ENCODE measurements at places on chromosomes 16 and 17.

DNA sequence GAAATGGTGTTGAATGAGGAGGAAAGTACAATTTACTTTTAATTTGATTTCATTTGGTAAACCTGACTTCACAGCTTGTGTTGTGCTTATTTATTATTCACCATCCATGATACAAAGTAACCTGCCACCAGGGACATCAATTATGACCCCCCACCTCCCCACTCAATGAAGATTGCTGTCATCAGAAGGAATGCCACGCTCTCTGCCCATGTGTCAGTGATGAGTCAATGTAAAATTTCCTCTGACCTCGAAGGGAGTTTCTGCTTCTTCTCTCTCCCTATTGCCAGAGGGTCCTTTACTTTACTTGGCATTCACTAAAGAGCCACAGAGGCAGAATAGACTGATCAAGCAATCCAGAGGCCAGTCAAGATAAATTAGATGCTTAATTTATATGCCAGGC, 759.7 kb downstream of the CDH11 start:
- DNase-seq: no peak

- DNase-seq: peak; percentile 62
Measured at GRCh38 chr16:78770353-78771091, 671.1 kb downstream of the WWOX start.

DNA sequence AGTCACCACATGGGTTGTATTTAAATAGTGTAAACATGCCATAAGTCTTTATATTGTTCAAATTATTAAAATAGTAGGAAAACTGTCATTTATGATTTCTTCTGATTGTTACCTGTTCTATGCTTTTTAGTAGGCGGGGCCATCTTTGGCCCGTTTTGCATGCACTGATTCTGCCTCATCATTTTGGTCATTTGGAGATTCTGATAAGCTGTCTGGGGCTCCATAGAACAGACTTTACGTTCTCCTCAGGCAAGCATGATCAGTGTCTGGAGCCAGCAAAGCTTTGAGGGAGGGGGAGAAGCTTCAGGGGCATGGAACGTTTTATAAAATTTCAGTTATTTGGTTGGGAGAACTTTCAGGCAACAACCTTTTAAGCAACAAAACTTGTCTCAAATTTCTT, 8.8 kb downstream of the NDEL1 start:
- DNase-seq: no peak

DNA sequence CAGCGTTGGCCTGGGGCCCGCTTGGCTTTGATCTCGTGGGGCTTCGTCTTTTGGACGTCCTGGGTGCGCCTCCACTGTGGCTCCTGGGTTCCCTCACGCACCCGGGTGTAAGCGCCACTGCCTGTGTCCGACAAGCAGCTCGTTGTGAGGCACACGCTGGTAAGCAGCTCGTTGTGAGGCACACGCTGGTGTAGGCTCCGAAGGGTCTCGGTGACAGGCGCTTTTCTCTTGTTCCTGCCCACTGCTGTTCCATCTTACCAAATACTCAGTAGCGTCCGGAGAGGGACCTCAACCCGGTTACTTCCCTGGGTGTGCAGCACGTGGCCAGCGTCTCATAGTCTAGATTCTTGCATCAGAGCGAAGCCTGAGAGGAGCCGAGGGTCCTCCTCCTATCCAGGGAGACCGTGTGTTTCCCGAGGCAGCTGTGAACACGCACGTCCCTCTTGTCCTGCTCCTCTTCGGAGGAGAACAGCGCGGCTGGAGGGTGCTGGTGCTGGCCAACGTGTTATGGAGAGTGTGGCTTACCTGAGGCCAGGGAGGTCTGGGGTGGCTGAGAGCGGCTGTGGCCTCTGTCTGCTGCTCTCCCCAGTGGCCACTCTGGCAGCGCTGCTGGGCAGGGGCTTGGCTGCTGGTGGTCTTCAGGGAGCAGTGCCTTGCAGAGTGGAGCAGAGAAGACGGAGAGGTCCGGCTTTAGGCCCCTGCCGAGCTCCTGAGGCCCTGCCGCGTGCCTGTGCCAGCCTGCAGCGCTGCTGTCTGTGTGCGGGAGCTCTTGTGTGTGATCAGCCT, 32.1 kb upstream of the ZNF750 start:
- DNase-seq: no peak

DNA sequence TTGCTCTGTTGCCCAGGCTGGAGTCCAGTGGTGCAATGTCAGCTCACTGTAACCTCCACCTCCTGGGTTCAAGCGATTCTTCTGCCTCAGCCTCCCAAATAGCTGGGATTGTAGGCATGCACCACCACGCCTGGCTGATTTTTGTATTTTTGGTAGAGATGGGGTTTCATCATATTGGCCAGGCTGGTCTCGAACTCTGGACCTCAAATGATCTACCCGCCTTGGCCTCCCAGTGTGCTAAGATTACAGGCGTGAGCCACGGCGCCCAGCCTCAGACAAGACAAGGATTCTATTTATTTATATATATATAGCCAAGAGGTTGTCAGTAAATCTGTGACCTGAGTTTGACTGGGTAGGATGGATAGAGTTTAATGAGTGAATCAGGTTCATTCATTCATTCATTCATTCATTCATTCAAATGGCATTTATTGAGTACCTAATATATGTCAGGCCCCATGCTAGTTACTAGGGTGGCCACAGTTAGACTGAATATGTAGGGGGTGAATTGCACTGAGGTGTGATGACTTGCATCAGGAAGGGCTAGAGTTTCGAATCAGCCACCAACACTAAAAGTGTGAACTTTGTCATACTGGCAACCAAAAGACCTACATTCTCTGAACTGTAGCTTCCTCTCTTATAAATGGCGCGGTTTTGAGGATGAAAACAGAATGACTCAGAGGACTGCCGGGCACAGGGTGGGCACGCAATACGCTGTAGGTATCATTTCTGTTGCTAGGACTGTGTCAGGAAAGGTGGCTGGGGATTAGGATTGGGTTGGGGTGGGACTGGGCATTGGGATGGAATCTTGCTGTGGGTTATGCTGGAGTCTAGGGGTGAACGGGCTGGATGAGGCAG, 37.8 kb downstream of the ITGAE start:
- DNase-seq: no peak

- DNase-seq: no peak
Measured at GRCh38 chr16:57677622-57678369, 9.7 kb downstream of the ADGRG3 start.

DNA sequence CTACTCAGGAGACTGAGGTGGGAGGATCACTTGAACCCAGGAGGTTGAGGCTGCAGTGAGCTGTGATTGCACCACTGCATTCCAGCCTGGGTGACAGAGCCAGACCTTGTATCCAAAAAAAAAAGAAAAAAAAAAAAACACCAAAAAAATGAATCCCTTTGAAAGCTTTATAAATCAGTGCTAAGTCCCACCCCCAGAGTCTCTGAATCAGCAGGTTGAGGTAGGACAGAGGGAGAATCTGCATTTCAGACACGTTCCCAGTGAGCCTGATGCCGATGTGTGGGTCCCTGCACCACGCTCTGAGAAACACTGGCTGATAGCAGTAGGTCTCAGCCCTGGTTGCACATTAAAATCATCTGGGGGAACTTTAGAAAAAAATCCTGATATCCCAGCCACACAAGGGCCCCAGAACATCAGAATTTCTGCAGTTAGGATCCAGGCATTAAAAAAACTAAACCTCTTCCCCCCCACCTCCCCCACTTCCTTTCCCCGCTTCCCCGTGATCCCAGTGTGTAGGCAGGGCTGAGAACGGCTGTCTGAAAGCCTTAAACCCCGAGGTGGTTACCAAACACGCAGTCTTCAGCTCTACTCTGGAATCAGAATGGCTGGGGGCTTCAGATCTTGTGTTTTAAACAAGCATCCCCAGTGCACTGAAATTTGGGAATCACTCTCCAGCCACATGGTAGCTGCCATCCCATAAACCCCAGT, 27.3 kb upstream of the GPRC5B start:
- no peak for DNase-seq

GRCh38 chr17:77810536-77810935, 148.0 kb upstream of the TNRC6C start:
- no peak for DNase-seq

DNA sequence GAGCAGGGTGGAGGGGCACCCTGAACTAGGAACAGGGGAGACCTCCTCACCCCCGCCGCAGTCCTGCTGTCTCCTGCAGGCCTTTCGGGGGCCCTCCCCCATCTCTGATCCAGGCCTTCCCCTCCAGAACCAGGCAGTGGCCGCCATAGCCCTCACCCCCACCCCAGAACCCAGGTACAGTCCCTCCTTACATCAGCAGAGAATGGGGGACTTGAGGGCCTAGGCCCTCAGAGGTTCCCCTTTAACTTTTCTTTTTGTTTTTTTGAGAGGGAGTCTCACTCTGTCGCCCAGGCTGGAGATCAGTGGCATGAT, 4.3 kb upstream of the HAP1 start:
- DNase-seq: no peak

GRCh38 chr16:58046936-58047335, 21.4 kb downstream of the MMP15 start:
- DNase-seq: no peak

- no peak for DNase-seq
Measured at GRCh38 chr16:52174168-52174567, 372.8 kb downstream of the TOX3 start.

DNA sequence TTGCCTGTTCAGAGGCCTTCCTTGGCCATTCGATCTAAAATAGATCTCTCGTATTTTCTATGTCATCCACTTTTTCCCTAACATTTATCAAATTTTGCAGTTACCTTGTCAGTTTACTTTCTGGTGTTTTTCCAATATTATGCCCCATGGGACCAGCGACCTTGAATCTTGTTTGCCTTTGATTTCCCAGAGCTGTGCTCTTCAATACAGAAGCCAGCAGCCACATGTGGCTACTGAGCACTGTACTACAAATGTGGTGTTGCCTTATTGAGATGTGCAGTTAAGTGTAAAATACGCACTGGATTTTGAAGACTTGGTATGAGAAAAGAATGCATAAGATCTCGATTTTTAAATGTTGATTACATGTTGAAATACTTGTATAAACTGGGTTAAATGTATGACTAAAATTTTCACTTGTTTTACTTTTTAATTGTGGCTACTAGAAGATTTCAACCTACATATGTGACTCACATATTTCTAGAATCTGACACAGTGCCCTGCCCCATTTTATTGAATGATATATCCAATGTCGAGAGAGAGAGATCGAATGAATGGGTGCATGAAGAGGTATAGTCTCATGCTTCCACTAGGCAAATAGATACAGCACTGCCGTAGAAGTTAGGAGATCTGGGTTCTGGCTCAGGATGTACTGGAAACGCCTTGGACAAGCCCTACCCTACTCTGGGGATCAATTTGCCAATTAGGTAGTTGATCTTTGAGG, 824 bp upstream of the PSME3 start:
- no peak for DNase-seq
